ENCODE measurements at places on chromosomes 1 and 21.

DNA sequence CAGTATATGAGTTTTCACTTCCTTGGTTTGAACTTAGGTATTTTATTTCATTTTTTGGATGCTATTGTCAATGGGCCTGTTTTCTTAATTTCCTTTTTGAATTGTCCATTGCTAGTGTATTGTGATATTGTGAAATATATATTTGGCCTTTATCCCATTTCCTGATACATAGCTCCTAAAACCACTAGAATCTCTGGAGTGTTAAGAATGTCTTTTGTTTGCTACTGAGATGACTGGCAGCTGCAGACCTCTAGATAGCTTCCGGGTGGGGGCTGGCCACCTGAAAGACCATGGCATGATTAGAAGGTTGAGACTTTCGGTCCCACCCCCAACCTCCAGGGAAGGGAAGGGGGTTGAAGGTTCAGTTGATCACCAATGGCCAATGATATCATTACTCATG lies 245.4 kb downstream of the KCNJ6 start:
- DNase-seq: no peak

- peak; percentile 19 for DNase-seq
Measured at GRCh38 chr1:181936269-181936668, 125.2 kb downstream of the ZNF648 start.

GRCh38 chr1:21667348-21668231 lies 1.6 kb downstream of the RAP1GAP start:
- no peak for DNase-seq

- DNase-seq: no peak
Measured at GRCh38 chr1:43432907-43433306, 20.8 kb downstream of the HYI start.

DNA sequence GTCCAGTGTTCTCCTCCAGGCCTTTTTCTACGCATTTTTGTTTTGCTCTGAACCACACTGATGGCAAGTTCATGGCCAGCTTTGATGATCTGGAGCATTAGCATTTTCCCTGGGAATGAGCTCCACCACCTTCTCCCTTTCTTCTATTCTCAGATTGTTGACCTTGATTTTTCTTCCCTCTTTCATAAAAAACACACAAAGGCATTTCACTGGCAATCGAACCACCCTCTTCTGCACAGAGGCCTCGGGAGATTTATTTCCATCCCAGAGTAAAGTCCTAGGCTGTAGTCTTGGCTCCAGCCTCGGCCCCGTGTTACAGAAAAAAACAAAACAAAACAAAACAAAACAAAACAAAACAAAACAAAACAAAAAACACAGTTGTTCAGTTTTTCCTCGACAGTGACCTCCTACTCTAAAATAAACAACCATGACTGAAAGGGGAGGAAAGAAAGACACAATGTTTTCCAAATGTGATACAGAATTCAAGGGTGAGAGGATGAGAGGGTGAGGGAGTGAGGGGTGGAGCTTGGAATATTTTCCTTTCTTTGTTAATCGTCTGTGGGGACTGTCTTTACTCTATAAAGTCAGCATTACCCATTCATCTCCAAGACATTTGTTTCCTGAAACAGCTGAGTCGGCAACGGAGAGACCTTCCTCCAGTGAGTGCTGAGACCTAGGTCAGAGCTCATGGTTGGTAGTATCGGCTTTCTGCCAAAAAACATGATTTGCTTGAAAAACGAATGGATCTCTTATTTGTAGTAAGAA lies 29.8 kb upstream of the RNF186 start:
- no peak for DNase-seq

- DNase-seq: no peak
Measured at GRCh38 chr21:16993416-16994038, 519.3 kb upstream of the CXADR start.

- DNase-seq: no peak
Measured at GRCh38 chr21:36518883-36519492, 39.1 kb upstream of the CLDN14 start.

DNA sequence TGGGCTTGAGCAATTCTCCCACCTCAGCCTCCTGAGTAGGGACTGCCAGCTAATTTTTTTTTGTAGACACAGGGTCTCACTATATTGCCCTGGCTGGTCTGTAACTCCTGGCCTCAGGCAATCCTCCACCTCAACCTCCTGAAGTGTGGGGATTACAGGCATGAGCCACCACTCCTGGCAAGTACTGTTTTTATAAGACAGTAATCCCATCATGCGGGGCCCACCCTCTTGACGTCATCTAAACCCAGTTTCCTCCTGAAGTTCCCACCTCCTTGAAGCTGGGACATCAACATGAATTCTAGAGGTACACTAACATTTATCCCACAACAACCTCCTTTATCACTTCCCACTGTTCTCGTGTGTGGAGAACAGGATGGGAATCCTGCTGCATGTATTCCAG lies 104.7 kb downstream of the SPATA46 start:
- no peak for DNase-seq

DNA sequence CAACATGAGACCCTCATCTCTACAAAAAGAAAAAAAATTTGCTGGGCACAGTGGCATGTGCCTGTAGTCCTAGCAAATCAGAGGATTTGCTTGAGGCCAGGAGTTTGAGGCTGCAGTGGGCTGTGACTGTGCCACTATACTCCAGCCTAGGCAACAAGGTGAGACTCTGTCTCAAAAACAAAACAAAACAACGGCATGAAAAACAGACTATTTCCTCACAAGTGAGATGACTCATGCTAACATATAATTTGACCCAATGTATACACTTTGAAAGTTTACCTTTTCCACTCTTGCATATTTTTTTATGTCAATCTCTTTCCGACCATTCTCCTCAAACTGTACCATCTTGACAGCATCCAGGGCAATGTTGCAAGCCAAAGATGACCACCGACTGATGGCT lies 17.5 kb downstream of the CCT3 start:
- no peak for DNase-seq

- no peak for DNase-seq
Measured at GRCh38 chr1:159663552-159663951, 50.8 kb downstream of the CRP start.

GRCh38 chr1:35463232-35463631 lies 94.0 kb downstream of the KIAA0319L start:
- DNase-seq: no peak

- DNase-seq: no peak
Measured at GRCh38 chr1:2119886-2120285, 69.7 kb downstream of the PRKCZ start.

GRCh38 chr1:230708631-230709580 lies 5.0 kb downstream of the AGT start:
- no peak for DNase-seq

DNA sequence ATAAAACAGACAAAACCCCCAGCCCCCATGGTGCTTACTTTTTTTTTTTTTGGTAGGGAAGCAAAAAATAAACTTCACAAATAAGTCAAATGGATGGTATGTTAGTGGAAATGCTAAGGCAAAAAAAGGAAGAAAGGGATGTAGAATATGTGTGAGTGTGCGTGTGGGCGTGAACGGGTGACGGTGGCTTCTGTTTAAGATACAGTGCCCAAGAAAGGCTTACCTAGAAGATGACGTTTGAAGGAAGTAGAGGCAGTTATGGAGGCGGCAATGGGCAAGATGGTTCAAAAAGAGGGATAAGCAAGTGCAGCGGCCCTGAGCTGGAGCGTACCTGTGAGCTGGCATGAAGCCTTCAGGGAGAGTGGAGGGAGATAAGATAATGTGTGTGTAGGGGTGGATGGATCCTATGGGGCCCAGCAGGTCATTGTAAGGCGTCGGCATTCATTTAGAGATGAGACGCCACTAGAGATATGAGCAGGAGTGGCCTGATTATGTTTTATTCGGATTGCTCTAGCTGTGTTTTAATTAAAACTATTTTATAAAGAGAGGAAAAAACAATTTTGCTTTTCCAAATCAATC lies 19.9 kb downstream of the LEPR start:
- DNase-seq: no peak

- DNase-seq: no peak
Measured at GRCh38 chr1:171899838-171900237, 58.5 kb downstream of the DNM3 start.

DNA sequence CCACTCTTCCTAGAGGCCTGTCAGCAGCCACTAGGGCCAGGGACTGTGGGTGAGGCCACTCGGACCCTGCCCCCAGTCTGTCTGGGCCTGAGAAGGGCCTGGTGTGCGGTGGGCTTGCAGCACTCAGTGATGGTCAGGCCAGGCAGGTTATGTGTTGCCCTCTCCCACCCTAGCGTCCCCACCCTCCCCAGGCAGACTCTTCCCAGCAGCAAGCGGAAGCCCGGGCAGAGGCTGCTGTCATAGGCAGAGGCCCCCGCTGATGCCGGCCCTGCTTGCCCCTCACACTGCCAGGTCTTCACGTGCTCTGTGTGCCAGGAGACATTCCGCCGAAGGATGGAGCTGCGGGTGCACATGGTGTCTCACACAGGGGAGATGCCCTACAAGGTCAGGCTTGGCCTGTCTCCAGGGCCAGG lies 6.6 kb downstream of the ZBTB48 start:
- no peak for DNase-seq

DNA sequence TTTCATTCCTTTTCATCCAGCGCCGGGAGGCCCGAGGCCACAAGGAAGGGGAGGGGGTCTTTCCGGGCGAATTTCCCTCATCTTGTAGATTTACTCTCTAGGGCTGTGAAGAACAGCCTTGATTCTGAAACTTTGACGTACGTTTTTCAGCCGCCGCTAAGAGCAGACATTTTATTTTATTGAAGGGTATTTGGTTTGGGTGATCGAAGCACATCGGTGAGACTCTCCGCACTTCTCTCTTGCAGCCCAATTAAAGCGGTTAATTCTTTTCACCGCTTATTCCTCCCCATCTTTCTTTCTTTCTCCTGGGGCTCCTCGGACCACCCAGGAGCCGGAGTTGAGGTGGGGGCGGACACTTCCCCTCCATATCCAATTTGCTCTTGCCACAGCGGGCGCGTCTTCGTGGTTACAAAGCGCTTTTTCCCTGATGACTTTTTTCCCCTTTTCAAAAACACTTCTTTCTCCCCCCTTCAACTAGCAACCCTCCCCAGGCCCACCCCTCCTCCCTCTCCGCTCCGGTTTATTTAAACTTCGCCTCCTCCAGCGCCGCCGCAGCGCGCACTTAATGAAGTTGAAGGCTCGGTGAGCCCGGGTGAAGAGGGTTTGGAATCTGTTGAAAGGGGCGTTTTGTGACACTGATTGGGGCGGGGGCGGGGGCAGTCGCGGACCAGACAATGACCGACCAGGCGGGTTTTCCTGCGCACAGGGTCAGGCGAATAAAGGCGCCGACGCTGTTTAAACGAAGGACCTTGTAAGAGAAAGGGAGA lies 5.9 kb downstream of the FOXD2 start:
- no peak for DNase-seq

DNA sequence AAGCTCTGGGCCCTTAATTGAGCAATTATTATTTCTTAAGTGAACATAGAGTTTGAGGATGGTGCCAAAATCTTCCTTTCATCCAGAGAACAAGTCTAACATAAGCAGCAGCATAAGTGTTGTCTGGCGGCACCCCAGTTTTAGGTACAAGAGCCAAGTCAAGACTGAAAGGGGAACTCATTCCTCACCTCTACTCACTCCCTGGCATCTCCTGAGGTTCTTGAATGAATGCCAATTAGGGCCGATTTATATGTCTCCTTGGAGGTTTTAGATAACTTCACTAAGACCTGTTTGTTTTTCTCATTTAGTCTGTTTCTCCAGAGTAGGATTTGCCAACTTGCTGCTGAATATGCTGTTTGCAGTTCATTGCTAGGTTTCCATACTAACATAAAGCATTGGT lies 42.6 kb upstream of the ADGRL2 start:
- no peak for DNase-seq

DNA sequence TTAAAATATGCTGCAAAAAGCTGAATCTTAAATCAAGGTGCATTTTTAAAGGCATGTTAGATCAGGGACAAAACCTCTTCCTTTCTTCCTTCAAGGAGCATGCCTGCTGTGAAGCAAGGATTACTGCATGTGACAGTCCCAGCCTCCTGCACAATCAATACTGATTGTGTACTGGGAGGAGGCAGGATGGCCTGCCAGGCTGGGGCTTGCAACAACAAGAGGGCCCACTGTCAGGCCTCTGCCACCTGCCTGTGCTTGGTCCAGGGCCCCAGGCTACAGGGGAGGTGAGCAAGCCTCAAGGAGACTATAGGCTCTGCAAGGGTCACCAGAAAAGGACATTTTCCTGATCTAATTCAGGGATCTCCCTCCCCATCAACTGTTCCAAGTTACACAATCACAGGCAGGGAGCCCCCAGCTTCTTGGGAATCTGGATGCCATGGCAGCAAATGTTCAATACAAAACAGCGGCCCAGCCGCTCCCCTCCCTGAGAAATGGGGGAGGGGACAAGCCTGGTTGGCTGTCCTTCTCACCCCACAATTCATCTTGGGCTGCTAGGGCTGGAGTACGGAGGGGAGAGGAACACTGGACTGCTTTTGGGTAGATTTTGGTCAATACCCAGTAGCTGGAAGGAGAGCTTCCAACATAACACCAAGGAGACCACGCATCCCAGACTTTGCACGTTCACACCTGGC lies 76.7 kb downstream of the SSBP3 start:
- no peak for DNase-seq

DNA sequence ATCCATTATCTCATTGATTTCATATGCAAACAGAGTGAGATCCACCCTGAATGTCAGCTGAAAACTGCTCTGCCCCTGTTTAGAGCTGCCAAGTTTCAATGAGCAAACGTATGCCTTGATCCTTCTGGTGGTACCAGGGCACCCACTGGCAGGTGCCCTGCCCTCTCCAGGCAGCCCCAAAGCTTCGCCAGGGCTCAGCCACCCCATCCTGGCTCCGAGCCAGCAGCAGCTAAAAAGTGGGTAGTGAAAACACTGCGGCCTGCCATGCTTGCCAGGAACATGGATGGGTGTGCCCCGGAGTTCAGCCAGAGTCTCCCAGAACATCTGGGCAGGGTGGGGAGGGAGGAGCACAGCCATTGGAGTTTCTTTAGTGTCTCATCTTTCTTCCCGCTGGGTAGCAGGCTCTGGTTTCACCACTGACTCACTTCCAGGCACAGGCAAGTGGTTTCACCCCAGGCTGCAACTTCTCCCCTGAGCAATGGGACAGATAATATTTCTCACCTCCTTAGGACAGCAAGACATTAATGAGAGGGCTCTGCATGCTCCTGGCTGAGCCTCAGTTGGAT lies 8.1 kb upstream of the LMX1A start:
- DNase-seq: no peak

DNA sequence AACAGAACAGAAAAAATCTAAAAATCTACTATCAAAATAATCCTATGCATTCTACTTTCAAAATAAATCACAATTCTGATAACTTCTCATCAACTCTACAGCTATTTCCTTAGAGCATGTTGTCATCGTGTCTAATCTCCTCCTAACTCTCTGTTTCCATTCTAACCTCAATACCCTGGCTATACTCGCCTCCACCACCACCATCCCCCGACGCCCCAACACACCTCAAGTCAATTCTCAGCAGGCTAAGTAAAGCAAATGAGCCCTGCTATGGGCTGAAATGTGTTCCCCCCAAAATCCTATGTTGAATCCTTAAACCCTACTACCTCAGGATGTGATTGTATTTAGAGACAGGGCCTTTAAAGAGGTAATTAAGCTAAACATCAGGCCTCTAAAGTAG lies 34.6 kb downstream of the NRDC start:
- peak; percentile 42 for DNase-seq

- no peak for DNase-seq
Measured at GRCh38 chr21:33884376-33885171, 31.0 kb downstream of the ATP5PO start.

Data from activated CD4-positive, alpha-beta T cell treated with anti-CD3 and anti-CD28 coated beads, Interleukin-2, amount 50 U/mL, for 48 hours (primary cell).